Pulmonary artery endothelial cell (primary cell): ENCODE measurements at places on chromosomes 12 and 14.

DNA sequence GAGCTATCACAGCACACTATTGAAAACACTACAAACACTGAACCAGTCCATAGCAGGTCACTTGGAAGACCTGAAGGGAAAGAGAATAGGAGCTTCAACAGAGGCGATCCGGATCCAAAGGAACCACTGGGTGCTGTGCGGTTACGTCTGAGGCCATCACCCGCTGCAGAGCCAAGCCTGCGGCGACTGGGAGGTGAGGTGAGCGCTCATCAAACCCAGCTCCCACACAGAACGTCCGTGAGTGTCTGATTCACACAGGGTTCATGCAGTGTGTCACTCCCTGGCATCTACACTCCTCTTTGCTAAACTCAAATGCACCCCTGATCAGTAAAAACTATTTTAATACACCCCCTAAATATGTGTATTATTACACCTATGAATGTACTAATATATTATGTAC, 64.1 kb downstream of the TMEM132D start:
- no peak for DNase-seq

DNA sequence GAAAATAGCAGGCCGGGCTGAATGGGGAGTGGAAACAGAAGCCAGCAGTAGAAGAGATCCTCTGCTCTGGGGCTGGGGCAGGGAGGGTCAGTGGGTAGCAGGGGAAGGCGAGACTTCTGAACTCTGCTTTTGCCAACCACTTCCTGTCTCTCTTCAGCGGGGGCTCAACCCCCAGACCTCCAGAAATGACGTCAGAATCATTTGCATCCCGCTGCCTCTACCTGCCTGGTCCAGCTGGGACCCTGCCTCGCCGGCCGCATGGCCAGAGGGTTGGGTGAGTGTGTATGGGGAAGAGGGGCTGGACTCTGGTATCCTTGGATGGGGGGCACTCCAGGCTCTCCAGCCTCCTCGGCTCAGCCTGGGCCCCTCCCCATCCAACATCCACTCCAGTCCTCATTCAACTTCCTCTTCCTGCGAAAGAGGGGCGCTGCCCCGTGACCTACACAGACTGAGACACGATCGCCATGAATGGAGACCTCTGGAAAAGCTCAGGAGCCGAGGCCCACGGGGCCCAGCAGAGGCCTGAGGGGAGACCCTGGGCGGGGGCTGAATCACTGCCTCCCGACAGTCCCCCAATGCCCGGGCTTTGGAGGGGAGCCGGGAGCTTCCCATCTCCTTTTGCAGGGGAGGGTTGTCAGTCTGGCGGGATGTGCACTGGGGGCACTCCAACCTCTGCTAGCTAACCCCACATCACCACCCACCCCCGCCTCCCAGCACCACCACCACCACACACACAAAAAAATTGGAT, 458 bp upstream of the HOXC4 start:
- DNase-seq = no peak

- DNase-seq = no peak
Observed at GRCh38 chr12:14239935-14240872, 125.3 kb upstream of the ATF7IP start.

- DNase-seq = peak; percentile 45
Observed at GRCh38 chr12:29207120-29207519, 58.0 kb downstream of the FAR2 start.

DNA sequence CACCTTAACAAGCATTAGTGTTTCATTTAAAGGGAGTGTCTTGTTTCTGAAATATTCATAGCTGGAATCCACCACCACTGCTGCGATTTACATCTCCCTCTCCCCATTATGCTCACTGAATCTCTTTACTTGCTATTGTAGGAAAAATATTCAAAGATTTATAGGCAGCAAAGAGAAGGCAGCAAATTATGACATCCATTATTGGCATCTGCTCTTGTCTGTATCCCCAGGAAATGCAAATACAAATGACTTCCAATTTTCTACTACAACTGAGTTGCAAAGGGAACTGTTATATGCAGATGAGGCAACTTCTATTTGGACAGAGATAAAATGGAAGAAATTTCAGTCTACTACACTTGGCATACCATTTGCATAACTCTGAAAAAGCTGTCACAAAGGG, 88.4 kb upstream of the PRKD1 start:
- no peak for DNase-seq

GRCh38 chr12:128382946-128383345, 116.0 kb downstream of the TMEM132C start:
- no peak for DNase-seq

- no peak for DNase-seq
Observed at GRCh38 chr14:102949801-102950451, 27.5 kb downstream of the AMN start.
